ENCODE measurements at places on chromosomes 1 and 21.
A peak's percentile ranks its signal among the peaks of the same experiment; 100 is the strongest.

GRCh38 chr1:176601348-176601747, 138.4 kb downstream of the PAPPA2 start:
- DNase-seq, result no peak

DNA sequence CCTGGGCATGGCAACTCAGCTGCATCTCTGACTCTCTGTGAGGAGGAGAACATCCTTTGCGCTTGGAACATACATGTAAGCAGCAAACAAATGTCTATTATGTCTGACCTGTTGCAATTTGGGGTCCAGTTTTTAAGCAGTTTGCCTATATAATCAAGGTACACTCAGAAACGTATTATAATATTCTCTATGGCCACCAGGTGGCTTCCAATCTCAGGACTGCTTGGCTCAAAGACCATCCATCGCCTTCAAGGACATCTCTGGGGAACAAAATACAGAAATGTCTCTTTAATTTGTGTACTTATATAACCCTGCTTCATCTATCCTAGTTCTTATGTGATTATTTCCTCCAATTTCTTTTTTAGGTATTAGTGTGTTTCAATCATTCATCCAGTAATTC, 227.2 kb downstream of the OLFM3 start:
- DNase-seq, result no peak

DNA sequence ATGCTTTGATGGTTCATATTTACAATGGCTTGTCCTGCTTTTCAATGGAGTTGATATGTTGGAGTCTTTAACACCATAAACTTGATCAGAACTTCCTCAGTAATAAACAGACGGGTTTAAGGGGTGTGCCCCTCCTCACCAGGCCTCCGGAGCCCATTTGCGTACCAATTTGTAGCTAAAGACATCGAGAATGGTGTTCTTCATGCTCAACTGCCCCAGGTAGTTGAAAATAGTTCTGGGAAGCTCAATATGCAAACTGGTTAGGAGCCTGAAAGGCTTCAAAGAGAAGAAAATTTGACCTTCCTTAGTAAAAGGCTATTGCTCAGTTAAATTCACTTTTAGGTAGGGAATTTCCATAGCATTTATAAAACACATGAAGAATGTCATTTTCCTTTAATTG, 68.1 kb upstream of the RRP15 start:
- DNase-seq, result no peak

DNA sequence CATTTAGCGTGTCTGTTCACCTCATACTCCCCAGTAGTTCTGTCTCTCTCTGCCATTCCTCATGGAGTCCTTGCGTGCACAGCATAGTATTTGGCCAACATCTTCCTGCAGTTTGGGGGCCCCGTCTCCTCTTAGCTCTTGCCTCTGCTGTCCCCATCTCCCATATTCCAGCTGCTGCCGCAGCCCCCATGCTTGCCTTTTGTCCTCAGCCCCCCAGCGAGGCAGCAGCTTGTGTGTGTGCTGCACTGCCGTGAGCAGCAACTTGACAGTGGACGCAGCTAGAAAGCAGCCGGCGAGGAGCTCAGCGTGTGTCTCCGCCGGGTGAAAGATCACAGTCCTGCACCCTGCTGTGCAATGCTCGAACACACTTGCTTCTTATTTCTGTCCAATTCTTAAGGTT, 164.2 kb upstream of the COL6A1 start:
- peak; percentile 16 for DNase-seq

DNA sequence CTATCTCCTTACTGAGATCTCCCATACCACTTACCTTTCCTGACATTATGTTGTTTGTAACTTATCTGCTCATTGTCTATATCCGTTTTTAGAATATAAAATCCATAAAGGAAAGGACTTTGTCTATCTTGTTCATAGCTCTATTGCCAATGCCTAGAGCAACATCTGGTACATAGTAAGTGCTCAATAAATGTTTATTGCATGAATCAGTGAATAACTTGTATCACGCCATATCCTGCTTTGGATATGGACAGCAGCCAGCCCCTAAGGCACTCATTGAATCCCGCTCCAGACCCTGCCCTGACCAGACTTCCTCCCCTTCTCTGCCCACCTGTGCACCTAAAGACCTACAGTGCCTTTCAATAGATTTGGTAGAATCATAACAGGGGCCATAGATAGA, 298.1 kb upstream of the PLXNA2 start:
- no peak for DNase-seq

All from stimulated activated CD8-positive, alpha-beta memory T cell treated with anti-CD3 and anti-CD28 coated beads, Interleukin-4, amount 100 ng/mL, for 48 hours (primary cell).